ENCODE measurements at places on chromosomes 5 and 9.

DNA sequence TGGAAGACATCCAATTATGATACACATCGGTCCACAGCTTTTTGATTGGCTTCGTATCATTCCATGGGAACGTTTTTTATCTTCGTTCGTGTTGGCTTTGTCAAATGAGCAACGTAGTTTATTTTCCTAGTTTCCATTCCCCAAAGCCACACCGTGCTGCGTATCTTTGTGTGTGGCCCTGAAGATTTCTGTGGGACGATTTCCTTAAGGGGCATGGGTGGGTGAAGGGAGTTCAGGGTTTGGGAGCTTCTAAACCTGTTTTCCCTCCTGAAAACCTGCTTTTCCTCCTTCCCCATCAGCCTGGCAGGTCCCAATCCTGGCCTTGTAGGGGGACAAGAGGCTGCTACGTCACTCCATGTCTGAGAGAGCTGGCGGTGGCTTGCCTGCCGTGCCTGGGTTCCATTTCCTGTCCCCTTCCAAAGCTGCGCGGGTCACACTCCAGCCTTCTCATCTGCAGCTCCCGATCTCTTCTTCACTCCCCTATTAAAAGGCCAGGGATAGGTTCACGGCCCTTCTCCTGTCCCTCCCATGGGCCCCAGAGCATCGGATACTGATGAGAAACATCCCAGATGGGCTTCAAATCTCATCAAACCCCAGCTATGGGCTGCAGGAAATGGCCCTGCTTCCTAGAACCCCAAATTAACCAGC is 23.5 kb upstream of the ASS1 start:
- ATAC-seq, result peak; percentile 14

DNA sequence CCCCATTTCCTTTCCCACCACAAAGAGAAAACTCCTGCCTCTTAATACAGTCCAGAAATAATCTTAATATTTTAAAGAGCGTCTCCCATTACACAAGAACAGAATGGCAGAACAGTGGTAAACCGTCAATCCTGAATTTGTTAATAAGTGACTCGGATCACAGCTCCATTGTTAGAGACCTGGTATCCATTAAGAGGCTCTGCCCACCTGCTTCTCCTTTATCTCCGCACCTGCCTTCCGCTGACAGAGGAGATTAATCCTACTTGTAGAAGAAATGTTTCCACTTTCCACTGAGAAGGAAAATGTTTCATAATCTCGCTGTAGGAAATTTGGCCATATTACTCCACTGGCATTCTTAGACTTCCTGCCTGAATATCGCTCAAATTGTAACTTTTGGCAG is 1493.2 kb downstream of the MAT2B start:
- no peak for ATAC-seq

DNA sequence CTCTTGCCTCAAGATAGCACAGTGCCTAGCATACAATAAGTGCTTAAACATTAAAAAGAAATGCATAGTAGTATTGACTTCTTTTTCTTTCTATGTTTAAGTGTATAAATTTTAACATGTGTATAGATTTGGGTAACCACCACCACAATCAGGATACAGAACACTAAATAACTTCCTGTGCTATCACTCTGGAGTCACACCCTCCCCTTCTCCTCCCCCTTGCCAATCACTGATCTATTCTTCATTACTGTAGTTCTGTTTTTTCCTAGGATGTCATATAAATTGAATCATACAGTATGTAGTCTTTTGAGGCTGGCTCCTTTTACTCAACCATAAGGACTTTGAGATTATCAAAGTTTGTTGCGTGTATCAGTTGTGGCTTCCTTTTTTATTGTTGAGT is 68.5 kb downstream of the OSTF1 start:
- ATAC-seq, result no peak

DNA sequence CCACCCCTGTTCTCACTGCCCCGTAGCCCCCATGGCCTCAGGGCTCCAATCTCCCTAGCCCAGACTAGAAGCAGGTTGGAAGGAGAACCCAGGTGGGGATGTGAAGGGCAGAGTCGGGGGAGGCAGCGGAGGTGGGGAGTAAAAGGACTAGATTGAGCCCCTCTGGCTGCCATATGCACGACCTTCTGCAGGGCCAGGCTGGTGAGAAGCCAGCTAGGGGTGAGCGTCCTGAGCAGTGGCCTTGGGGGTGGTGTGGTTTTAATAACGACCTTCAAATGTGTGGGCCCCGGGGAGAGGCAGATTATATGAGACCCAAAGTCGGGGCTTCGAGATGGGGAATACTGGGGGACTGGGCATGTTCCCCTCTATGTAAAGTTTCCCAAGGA is 139.5 kb downstream of the C9orf50 start:
- no peak for ATAC-seq

DNA sequence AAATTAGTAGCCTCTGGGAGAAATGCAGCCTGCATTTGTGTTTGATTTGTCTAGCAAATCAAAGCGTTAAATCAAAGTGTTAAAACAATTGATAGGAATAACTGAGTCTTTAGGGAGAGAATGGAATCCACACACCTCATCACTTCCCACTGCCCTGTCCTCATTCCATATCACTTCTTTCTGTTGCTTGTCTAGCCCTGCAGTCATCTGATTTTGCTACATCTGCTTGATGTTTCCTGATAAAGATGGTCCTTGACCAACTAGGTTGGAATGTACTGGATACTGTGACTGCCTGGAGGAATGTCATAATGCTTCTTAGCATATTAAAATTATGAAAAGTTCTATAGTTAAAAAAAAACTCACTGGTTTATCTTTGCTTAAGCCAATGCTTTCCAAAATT is 119.9 kb downstream of the DOCK2 start:
- ATAC-seq, result no peak
